ENCODE measurements at places on chromosomes 3 and 15. TPM values are rescaled to one million over a fixed set of nuclear protein-coding genes. Genes with fewer than 3 reads are reported as not detected.

The DTWD1 gene
- 12.7 TPM for total RNA-seq

The MORC1 gene
- not detected for total RNA-seq

The GOLGA6D gene
- total RNA-seq = not detected

The ADAMTS17 gene
- total RNA-seq = 4.4 TPM

The IQCH gene
- total RNA-seq = 0.83 TPM

The SLC9C1 gene
- total RNA-seq = 1.3 TPM

The DUOX1 gene
- total RNA-seq = 3.6 TPM

The CORO2B gene
- total RNA-seq = 9.7 TPM

GRCh38 chr15:64623347-64623996, 151.9 kb downstream of the RBPMS2 start:
- DNase-seq = no peak

GRCh38 chr15:66677336-66677735, 24.7 kb upstream of the SMAD6 start:
- DNase-seq = no peak

- DNase-seq = no peak
Observed at GRCh38 chr15:96362755-96363651, 32.5 kb downstream of the NR2F2 start.

DNA sequence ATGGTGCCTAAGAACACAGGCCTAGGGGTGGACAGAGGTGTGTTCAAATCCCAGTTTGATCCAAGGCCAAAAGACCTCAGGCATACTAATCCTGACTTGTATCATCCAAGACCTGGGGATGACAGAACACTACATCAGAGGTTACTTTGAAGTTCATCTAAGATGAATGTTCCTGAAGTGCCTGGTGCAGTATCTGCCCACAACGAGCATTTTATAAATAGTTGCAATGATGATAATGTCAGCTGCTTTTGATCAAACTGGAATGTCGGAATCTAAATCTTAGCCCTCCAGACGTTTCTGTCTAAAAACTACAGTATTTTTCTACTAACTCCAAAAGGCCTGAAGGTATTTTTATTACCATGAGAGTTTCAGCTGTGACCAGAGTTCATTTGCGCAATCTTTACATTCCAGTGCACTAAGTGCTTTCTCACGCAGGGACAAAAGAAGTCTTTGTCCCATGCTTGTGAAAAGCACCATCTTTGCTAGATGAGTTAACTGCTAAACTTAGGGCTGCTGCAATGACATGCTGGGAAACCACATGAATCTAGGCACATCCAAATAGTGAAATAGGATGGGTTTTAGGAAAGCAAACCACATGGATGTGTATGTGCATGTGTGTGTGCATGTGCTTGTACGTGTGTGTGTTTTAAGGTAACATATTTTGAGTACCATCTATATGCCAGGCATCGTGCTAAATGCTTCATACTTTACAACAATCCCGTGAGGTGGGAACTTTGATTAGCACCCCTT, 18.1 kb downstream of the ANXA2 start:
- DNase-seq = no peak

GRCh38 chr3:184180165-184180564, 5.5 kb downstream of the AP2M1 start:
- DNase-seq = no peak

- no peak for DNase-seq
Observed at GRCh38 chr3:128278130-128278529, 124.8 kb downstream of the EEFSEC start.

DNA sequence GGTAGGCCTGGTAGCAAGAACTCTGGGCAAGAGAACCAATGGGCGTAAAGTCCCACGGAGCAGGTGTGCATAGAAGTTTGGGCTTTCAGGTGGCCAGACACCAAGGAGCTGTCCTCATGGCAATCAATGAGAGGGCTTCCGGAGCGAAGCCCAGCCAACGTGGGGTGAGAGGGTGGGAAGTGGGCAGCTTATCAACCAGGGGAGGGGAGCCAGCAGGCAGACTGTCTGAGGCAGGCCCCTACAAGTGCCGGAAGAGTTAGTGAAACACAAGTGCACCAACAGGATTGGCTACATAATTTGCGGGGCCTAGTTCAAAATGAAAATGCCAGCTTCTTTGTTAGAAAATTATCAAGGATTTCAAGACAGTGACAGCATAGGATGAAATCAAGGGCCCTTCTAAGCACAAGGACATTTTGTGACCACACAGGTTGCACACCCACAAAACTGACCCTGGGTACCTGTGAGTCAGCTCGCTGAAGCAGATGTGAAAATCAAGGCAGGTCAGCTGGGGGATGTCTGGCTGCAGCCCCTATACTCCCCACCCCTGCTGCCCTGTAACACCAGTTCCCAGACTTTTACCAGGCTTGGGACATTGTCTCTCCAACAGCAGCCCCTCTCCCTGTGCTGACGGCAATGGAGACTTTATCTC, 102.1 kb upstream of the ETV5 start:
- DNase-seq = no peak

DNA sequence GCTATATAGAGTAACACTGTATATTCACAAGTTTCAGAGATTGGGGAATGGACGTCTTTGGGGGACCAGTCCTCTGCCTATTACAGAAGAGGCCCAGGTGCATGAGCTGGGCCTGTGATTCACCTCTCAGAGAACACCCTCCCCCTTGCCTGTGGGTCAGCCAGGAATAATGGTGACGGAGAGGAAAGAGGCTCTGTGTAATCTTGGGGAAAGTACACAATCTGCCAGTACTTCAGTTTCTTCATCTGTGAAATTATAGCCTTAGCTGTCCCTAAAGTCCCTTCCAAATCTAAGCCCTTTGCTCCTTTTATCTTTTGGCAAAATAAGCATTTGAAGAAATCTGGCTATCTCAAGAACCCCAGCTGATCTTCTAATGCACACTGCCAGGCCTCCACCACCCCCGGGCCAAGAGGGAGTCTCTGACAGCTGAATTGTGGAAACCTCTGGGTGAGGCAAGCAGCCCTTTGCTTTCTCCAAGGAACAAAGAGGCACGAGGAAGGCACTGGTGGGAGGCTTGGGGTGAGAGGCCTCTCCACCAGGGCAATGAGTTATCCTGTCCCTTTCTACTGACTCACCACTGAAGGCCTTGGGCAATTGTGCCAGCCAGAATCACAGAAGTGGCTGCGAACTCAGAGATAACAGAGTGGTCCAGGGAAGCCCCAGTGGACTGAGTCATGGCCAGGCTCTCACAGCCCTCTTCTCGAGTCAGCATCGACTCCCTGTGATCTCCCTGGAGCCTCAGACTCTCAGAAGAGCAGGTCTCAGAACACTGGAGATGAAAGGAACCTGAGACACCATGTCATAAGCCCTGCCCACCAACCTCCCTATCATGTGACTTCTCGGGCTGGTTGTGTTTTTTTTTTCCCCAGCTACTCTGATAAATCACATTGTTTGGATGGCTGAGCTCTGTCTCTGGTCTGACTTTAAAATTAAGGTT, 31.8 kb downstream of the CCNL1 start:
- DNase-seq = peak; percentile 90

- DNase-seq = no peak
Observed at GRCh38 chr3:68931406-68932149, 769 bp downstream of the TAFA4 start.

DNA sequence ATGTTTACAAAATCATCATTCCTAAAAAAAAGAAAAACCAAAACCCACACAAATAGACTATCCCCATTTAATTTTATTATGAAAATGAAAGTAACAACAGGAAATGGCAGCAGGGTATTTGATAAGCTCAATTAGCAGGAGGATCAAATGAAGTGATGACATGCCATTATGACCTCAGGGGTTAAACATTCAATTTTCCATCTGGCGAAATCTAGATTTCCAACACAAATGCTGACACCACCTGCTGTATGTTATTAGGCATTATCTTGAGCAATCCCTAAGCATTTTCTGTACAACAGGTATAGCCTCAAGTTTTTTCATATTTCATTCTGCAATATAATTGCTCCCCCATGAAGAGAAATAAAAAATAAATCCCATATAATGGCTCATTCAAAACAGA, 57.1 kb downstream of the SHQ1 start:
- DNase-seq = no peak

- DNase-seq = no peak
Observed at GRCh38 chr15:64246364-64247189, 83.8 kb upstream of the PPIB start.

DNA sequence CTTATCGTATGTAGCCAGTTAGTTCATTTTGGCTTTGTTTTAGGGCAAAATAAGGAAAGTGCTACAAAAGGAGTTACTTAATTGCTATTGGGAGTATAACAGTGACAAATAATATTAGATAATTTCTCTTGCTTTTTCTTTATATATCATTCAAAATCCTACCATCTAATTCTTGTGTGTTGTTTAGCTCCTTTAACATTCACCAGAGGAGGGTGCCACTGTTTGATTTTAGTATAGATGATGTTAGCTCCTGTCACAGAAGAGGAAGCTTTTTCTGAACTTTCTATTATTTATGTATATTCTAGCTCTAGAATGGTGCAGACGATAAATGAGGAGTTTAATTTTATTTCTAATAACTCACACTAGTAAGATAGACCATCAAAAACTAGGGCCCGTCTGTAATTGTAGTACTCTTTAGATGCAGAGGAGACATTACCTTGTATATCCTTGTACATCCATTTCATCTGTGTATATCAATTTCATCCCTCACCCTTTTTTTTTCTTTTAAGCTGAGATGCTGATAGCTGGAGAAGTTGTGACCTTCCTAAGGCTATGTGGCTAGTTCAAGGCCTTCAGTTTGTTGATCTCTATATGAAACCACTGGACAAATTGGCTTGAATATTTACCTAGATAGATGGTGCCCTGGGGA, 3.0 kb downstream of the PPM1L start:
- no peak for DNase-seq

- no peak for DNase-seq
Observed at GRCh38 chr3:8765528-8765927, 3.9 kb downstream of the OXTR start.

GRCh38 chr15:72591361-72591760, 63.1 kb upstream of the GOLGA6B start:
- no peak for DNase-seq

GRCh38 chr15:100060276-100060926, 281.4 kb downstream of the ADAMTS17 start:
- no peak for DNase-seq

- no peak for DNase-seq
Observed at GRCh38 chr3:52509753-52510328, 14.7 kb downstream of the STAB1 start.

DNA sequence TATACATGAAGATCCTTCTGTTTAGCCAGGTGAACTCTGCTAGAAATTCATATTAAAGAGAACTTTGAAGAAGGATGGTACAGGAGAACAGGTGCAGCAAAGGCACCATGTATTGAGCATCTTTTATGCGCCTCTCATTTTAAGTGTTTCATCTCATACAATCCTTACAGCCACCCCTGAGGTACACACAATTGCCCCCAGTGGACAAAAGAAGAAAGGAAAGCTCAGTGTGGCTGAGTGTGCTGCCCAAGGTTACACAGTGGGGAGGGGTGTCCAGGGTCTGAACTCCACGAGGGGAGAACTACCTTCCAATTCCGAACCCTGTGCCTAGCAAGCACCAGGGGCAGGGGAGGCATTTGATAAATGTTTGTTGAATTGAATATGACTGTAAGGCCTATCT, 98.6 kb downstream of the MECOM start:
- no peak for DNase-seq

- DNase-seq = no peak
Observed at GRCh38 chr3:87541723-87542122, 265.3 kb upstream of the POU1F1 start.

GRCh38 chr3:157632075-157632474, 128.9 kb upstream of the VEPH1 start:
- DNase-seq = no peak

GRCh38 chr3:101009386-101009785, 16.2 kb upstream of the ABI3BP start:
- no peak for DNase-seq

GRCh38 chr3:170356596-170357175, 829 bp upstream of the SKIL start:
- peak; percentile 85 for DNase-seq

DNA sequence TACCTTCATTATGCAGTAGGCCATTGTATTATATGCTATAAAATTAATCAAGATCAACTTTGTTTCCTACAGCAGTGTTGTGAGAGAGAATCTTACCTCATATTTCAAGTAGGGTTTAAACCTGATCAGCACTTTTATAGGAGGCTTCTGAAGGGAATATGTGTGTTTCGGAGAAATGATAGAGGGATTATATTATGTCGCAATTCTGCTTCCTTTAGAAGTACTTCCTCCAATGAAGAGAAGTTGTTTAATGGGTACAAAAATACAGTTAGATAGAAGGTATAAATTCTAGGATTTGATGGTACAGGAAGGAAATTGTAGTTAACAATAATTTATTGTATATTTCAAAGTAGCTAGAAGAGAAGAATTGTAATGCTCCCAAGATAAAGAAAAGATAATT, 54.9 kb downstream of the NSUN3 start:
- no peak for DNase-seq

DNA sequence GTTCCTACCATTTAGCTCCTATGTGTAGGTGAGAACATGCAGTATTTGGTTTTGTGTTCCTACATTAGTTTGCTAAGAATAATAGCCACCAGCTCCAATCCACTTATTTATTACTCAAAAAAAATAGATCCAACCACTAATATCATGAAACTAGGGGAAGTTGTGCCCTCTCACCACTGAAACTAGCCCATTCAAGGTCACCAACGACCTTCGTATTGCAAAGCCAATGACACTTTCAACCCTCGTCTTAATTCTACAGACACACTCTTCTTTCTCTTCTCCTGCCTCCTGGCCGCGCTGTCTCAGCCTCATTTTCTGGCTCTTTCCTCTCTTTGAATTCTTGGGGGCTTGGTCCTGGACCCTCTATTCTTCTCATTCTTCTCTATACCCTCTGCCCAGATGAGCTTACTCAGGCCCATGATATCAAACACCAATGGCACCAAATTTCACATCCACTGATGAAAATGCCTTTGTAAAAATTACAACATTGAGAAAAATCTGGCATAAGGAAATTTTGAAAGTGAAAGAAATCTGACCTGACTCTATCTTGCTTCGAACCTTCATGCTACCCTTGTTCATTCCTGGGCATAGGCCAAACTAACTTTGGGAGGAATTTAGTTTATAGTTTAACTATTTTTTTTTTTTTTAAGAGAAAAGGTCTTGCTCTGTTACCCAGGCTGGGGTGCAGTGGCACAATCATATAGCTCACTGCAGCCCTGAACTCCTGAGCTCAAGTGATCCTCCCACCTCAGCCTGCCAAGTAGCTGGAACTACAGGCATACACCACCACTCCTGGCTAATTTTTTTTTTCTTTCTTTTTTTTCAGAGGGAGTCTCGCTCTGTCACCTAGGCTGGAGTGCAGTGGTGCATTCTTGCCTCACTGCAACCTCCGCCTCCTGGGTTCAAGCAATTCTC, 25.4 kb upstream of the LIMD1 start:
- DNase-seq = no peak

DNA sequence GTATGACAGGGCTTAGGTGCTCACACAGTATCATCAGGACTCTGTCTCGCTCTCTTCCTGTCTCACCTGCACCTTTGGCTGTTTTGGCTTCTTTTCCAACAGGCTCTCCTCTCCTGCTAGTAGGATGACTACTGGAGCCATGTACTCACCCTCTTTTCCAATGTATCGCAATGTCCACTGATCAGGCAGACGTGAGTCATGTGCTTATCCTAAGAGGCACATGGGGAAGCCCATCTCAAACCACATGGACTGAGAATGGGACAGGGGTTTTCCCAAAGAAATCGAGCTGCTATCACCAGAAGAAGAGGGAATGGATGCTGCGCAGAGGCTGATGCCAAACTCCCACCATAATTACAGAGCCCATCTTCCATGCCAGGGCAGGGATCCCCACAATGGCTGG, 180.6 kb downstream of the IL5RA start:
- no peak for DNase-seq
